ENCODE measurements at places on chromosomes 11 and 22. TPM values are rescaled to one million over a fixed set of nuclear protein-coding genes. Genes with fewer than 3 reads are reported as not detected.

Gene NCR3LG1
- total RNA-seq = 10.7 TPM

Gene MMP12
- 2.7 TPM for total RNA-seq

Gene MS4A6E
- total RNA-seq = not detected

Gene OR5P2
- total RNA-seq = not detected

Gene ANGPTL5
- total RNA-seq = 0.16 TPM

Gene COA4
- 61.0 TPM for total RNA-seq

Gene OR52I1
- not detected for total RNA-seq

Gene GALR3
- not detected for total RNA-seq

Gene RCOR2
- total RNA-seq = 1.6 TPM

Gene SNX19
- 53.1 TPM for total RNA-seq

Gene DGAT2
- total RNA-seq = 3.4 TPM

Gene MUC5AC
- not detected for total RNA-seq

Gene PHOX2A
- total RNA-seq = 2.6 TPM

Gene FOLH1
- total RNA-seq = 0.34 TPM

Gene PDE2A
- total RNA-seq = 45.9 TPM

Gene RAG2
- total RNA-seq = not detected

Gene CD248
- total RNA-seq = 37.7 TPM

Gene IFITM1
- 87.3 TPM for total RNA-seq

Gene OR4A16
- total RNA-seq = not detected

Gene OR8G5
- not detected for total RNA-seq

Gene OR5M3
- total RNA-seq = not detected

Gene CAPN5
- total RNA-seq = 142 TPM

Gene BBOX1
- not detected for total RNA-seq

Gene SCO2
- not detected for total RNA-seq

Gene APOA4
- total RNA-seq = not detected

Data from mucosa of descending colon (tissue), 3 donors.